ENCODE measurements at places on chromosomes 5 and 9.

DNA sequence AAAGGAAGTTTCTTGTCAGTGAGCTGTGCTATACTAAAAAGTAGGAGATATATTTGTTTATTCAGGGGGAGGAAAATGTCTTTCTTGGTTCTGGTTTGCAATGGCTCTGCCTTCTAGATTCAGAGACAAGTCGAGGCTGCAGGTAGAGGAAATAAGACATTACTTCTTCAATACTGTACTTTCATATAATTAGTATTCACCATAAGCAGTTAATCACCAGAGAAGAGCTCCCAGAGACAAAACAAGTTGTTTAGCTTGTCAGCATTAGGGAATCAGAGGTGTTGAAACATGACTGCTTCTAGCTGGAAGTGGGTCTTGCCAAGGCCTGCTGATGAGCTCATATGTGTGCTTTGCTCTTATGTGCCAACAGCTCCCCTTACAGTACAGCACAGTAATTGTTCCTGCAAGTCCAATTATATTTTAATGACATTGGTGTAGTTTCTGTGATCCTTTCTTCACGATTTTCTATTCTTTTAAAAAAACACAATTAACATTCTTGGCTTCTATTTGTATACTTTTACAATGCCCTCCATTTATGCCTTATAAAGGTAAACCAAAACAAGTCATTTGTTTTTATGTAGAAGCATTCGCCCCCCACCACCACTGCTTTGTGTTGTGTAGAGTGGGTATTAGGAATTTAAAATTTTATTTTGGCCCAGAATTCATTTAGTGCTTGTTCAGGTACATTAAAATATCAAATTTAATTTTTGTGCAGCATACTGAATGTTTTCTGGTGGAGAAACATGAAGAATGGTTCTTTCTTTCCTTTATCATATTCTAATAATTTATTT, 112.2 kb downstream of the RPS23 start:
- DNase-seq: peak; percentile 50

- DNase-seq: peak; percentile 82
These were observed 1.2 kb downstream of the MAP1B start for GRCh38 chr5:72108202-72109061.

DNA sequence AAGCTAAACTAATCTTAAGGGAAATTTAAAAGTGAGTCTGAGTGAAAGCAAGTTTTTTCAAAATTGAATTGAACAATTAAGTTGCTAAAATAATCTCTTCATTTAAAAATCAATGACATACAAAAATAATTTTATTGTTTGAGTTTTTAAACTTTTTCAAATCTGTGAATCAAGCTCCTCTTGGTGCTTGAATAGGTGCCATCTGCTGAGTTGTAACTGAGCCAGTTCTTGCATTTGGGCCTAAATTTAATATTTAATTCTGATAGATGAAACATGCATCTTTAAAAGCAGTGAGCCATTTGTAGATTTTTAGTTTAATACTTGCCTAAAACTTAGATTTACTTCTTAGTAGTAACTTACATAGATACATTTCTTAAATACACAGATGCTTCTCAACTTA, 31.8 kb downstream of the SPATA31D1 start:
- no peak for DNase-seq

- no peak for DNase-seq
These were observed 138.6 kb downstream of the TRIO start for GRCh38 chr5:14281746-14282181.

DNA sequence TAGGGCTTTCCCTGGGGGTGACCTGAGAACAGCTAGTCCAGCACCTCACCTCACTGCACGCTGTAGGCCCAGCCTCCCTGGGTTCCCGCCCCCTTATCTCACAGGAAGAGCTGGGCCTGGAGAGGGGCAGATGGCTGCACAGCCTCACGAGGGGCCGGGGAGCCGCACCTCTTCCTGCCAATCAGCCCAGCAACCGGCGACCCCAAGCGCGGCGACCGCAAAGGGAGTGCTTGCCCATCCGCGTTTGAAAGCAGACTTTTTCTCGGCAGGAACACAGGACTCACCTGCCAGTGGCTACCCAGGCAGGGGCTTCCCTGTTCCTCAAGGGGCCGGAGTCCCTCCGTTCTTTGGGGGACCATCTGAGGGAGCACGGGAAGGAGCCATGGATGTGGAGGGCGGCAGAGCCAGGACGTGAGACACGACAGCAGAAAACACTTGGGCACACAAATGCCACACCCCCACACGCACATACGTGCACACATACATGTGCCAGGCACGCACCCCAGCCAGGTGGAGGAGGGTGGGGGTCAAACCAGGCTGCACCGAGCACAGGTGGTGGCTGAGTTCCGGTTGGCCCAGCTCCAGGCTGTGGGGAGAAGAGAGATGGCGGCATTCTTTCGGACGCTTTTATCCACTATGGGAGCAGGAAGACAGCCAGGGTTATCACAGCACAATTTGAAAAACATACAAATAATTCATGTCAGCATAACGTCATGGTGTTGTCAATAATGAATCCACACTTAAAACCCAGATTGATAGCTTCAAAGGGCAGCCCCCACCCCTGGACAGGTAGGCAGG, 11.3 kb downstream of the TMEM250 start:
- peak; percentile 66 for DNase-seq

DNA sequence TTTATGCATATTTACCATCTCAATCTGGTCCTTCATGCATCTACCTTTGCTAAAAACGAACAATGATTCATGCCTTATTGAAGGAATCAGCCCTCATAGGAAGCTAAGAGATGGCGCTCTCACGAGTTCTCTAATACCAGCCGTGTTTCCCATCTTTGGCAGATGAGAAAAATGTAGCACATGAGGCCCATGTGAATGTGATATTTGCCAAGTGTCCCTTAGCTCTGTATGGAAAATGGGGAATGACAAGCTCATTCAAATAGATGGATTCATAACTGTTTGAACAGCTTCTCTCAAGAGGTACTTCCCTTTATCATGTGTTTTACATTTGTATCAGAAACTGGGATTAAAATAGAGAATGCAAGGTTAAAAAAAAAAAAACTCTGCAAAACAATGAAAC, 66.1 kb downstream of the TTC39B start:
- DNase-seq: no peak

DNA sequence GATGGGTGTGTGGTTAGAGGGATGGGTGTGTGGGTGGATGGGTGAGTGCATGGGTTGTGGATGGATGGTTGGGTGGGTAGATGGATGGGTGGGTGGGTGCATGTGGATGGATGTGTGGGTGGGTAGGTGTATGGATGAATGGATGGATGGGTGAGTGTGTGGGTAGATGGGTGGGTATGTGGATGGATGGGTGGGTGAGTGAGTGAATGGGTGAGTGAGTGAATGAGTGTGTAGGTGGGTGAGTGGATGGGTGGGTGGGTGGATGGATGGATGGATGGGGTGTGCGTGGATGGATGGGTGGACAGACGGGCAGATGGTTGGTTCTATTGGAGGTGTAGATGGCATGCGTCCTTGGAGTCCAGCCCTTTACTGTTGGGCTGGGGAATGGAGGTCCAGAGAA, 17.2 kb downstream of the STKLD1 start:
- DNase-seq: no peak

DNA sequence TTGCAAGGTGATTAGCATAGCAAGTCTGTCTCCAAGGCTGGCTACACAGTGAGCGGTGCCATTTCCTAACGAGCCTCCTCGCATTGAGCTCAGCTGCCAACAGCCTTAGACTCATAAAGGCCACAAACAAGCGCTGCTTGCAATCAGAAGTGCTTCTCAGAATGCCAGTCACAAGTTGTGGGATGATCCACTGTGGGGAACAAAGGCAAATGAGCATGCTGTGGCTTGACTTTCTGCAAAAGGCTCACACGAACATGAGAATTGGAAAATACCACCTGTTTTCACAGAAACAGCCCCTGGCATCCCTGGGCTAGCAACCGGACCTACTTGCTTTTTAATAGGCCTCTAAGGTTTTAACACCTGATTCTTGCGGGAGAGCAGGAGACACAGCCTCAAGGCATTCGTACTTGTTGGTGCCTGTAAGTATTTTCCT, 215.5 kb downstream of the FANCC start:
- no peak for DNase-seq

- DNase-seq: peak; percentile 30
These were observed 179.5 kb downstream of the KIF4B start for GRCh38 chr5:155193029-155193428.

DNA sequence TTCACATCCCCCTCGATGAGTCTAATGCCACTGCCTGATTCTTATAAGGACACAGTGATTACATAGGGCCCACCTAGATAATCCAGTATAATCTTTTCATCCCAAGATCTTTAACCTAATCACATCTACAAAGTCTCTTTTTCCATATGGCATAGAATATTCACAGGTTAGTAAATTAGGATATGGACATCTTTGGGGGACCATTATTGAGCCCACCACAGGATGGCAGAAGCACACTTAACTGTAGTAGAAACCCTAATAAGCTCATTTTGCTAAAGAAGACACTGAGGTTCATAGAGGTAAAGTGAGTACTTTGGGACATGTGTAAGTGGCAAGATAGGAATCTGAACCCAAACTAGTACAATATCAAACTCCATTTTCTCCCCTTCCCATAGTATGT, 38.9 kb downstream of the ASTN2 start:
- no peak for DNase-seq

DNA sequence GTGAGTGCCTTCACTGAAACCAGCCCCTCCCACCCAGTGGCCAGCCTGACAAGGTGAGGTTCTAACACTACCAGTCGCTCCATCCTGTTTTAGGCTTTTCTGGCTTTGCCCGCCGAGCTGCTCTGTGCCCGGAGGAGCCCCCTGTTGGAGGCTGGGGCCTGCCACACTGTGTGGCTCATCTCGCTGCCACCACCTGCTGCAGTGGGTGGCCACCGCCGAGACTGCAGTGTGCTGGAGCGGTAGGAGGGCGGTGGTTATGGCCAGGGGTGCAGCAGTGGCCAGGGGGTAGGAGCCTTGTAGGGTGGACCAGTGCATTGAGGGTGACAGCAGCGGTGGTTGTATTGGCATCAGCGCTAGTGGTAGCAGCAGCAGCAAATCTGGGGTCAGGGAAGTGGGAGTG, 74.7 kb upstream of the PCAT7 start:
- DNase-seq: no peak

- DNase-seq: no peak
These were observed 26.4 kb upstream of the CMYA5 start for GRCh38 chr5:79663212-79663611.

DNA sequence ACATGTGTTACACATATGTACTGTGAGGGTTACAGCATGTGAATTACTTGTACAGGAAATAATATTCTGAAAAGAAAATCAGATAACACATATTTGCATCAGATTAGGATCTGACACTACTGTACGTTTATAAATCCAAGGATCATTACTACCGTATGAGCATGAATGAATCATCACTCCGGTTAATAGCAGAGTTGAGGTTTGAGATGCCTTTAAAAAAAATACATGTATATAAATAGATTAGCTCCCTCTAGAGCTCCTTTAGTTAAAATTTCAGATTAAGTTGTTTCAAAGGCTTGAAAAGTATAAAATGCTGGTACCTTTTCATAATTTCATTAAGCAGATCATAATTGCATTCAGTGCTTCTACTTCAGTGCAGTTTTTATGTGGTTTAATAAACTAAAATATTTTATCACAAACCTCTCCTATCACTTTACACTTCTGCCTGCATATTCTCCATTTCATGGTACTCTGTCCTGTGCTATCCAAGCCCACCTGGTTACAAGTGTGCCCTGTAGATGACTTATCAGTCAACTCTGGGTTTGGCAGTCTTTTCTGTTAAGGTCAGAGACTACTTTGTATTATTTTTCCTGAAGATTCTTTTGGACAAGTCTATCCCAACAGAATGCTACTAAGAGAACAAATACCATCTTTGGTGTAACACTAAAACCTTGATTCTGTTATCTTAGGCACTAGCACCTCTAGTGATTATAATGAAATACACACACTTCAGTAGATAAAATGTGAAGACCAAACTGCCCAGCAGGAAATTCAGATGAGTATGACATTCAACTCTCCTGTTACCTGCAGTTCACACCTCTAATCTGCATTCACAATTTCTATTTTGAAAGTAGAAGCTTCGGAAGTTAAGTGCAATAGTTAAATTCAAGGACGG, 48.0 kb upstream of the POU5F2 start:
- DNase-seq: no peak

DNA sequence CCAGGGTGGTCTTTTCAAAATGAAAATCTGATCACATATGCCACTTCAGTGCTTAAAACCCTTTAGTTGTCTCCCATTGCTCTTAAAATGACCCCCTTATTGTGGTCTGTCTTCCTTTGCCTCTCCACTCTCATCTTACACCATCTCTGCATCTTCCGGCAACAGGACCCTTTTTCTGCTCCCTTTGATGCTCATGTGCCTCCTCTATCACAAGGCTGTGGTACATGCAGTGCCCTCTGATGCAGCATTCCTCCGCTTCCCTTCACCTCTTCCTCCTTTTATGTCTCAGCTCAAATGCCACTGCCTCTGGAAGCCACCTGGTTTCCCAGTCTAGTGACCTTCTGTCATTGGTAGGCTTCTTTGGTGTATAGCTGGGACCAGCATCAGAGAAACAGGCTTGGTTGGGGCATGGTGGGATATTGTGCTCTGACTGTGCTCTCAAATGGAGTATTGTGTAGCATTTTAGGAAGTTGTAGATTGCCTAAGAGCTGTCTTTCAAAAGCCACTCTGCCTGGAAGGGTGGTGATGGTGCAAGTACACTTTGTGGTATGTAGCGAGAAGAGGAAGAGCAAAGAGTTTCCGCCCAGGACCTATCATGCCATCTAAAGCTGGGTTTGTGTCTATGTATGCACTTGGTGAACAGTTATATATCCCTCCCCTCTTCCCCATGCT, 28.1 kb downstream of the ARHGAP26 start:
- DNase-seq: no peak

DNA sequence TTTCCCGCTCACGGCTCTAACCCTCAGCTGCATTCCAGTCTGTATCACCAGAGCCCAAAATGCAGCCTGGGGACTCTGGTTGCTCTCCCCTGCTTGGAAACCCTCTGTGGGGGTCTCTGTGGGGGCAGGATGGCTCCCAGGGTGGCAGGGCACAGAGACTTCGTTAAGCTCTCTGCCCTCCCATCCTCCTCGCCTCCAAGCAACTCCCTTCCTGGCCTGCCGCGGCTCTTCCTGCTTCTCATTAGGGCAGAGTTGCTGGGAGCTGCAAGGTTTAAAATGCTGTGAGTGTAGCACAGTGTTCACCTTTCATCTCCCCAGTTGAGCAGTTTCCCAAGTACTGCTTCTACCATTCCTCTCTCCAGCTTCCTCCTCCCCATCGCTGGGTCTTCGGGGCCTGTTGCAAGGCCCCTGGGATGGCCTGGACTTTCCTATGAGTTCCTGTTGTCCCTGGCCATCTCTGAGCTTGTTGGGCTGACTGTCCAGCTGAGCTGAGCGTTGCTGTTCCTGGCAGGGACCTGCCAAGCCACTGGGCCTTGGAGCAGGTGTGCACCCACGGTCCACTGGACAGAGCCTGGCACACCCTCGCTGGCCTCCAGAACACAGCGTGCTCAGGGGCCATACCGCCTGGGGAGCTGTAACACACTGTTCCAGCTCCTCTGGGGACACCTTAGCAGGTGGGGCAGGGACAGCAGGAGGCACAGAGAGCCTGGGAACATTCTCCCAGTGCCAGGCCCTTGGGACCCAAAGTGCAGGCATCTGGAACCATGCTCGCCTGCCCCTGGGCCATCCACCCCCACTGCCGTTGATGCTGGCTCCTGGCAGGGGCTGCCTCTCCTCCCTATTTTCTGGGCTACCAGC, 188.4 kb downstream of the C9orf50 start:
- DNase-seq: no peak

GRCh38 chr9:7342736-7343135, 456.8 kb downstream of the DMAC1 start:
- no peak for DNase-seq

GRCh38 chr9:36913393-36914211, 120.5 kb downstream of the PAX5 start:
- DNase-seq: no peak

- peak; percentile 76 for DNase-seq
These were observed 186.1 kb downstream of the SNCAIP start for GRCh38 chr5:122498163-122498562.
